ENCODE measurements at places on chromosomes 12 and 14.

GRCh38 chr12:39671898-39672875, 52.6 kb upstream of the ABCD2 start:
- no peak for DNase-seq

DNA sequence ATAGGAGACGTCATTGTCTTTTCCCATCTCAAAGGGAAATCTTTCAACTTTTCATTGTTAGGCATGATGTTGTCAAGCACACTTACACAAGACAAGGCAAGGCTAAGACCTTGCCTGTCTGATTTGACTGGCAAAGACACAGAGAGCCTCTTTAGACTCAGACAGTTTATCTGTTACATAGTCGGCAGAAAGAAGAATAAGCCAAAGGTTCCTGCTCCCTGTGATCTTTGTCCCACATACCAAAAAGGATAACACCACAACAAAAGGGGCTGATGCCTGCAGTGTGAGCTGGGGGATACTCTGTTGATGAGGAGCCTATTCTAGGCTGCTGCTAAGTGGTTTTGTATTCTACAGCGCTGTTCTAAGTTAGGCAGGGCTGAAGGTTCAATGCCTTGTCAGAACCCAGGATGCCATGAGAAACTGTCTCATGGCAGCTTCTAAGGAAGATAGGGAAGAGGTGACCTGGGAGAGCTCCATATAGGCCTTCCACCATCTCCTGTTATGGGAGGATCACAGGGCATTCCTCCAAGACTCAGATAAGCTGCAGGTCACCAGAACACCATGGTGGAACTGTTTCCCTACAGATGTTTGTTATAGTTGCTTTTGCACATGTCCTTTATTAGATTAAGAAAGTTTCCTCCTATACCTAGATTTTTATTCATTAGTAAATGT, 12.7 kb downstream of the ERC1 start:
- DNase-seq = no peak

DNA sequence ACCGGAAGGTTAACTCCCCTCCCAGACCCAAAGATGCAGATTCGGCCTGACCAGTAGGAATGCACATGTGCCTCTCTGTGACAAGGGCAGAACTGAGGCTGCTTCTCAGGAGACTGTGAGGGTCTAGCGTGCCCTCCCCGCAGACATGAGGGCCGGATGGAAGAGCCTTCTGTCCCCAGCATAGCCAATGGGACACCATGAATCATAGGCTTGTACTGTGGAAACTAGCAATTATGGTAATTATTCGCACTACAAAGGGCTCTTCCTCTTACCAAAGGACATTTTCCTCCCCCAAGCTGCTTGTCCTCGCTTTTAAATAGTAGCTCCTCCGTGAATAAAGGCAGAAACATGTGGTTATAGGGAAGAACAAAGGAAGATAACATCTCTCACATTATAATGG, 6.2 kb downstream of the COA8 start:
- DNase-seq = no peak

DNA sequence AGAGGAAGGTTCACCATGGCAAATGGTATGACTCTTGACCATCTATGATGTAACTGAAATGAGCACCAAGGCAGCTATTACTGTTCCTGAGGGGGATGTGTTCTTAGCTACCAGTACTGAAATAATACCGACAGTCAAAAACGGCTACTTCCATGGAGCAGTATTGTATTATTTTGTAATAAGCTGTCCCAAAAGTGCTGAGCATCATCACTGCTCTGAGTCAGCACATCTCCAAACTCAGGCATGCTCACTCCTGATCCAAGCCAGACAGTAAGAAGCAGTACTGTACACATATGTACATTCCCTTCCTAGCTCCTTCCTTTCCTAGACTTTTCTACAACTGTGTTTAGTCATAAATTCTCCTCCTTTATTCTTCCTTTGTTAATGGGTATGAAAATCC, 8.6 kb downstream of the VTI1B start:
- DNase-seq = no peak

DNA sequence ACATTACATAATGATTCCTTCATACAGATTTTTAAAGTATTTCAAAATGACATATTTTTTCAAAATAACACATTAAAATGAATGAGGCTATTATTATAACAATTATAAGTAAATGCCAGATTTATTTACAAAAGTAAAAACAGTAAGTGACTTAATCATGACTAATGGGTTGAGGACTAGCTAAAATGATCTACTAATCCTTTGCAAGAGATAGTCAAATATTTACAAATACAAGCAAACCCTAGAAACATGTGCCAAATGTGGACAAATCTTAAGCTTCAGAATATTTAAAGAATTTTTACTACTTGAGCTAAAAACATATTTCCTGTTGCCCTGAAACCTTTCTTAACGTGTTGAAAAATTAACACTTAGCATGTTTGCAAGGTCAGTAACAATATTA, 74.8 kb downstream of the KIF21A start:
- DNase-seq = no peak
